ENCODE measurements at places on chromosomes 7 and 10. TPM values are rescaled to one million over a fixed set of nuclear protein-coding genes. Genes with fewer than 3 reads are reported as not detected.

DNA sequence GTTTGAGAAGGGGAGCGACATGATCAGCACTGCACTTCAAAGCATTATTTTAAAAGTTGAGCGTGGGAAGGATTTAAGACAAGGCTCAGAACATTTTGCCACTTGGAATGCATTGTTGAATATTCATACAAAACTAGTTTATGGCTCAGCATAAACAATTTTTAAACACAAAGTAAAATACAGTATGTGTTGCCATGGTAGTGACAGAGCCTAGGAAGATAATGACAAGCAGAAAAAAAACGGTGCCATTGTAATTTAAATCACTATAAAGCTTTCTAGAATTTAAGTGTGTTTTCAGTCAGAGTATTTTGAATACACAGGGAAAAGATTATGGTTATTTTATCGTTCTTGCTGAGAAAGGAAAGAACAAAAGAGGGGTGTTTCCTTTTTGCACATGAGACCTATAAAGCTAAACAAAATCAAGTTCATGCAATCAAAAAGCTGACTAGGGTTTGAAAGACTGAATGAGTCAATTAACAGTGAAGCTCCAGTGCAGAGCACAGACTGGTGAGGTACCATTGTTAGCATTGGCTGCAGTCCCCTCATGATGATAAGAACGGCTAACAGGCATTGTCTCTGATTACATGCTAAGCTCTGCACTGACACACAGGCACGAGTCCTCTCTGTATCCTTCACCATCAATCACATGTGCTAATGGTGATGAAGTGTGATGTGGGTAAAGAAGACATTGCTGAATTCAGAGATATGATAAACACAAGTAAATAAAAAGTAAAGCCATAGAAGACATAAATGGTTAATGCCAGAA is 181.9 kb upstream of the VSTM2A start:
- no peaks in the 10 kb centered on the region for H3K27me3 ChIP-seq
- no peak for DNase-seq
- no peaks in the 10 kb centered on the region for H3K36me3 ChIP-seq
- H3K4me1 ChIP-seq, result no peaks in the 10 kb centered on the region
- no peak overlapping the region for H3K4me3 ChIP-seq
- H3K27ac ChIP-seq, result no peak overlapping the region

DNA sequence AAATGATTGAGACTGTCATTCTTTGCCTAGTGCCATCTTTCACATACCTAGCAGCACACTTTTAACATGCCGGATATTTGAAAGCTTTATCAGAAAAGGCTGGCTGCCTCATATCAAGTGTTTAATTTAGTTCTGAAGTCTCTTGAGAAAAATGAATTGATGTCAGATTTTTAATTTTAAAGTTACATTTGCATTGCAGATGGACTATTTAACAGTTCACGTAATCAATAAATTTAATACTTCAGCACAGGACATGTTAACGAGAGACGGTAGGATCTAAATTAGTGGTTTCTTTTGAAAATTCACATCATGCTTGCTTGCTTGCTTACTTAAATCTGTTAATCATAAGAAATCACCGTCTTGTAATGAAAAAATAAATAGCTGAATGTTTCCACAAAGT is 51.6 kb downstream of the COL1A2 start:
- no peak overlapping the region for H3K27ac ChIP-seq
- H3K4me1 ChIP-seq, result peaks cover 22% of the 10 kb centered on the region
- H3K36me3 ChIP-seq, result no peaks in the 10 kb centered on the region

Gene PRKCQ
- total RNA-seq, result 0.71 TPM

Gene EEF1AKMT2
- 10.0 TPM for total RNA-seq

DNA sequence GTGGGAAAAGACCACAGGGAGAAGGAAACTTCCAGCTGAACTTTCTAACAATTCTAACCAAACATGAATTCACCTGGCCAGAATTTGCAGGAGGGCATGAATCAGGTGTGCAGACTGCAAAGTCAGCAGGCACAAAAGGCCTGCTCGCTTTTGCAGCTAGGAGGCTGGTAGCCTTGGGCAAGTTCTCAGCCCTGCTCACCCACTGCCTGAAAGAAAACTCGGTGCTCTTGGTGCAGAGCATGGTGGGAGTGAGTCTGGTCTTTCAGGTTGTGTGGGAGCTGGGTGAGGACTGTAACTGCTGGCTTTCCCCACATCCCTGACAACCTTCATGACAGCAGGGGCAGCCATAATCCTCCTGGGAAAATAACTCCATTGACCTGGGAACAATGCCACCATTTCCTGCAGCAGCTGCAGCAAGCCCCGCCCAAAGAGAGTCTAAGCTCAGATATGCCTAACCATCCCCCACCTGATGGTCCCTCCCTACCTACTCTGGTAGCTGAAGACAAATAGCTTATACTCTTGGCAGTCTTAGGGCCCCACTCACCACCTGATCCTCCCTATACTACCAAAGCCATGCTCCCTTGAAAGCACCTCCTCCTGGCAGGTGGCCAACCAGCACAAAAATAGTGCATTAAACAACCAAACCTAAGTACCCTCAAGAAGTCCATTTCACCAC is 31.6 kb downstream of the ZNF117 start:
- H3K4me3 ChIP-seq, result no peak overlapping the region
- H3K36me3 ChIP-seq, result no peaks in the 10 kb centered on the region
- no peaks in the 10 kb centered on the region for H3K4me1 ChIP-seq
- no peak overlapping the region for H3K27ac ChIP-seq
- DNase-seq, result no peak
- no peaks in the 10 kb centered on the region for H3K27me3 ChIP-seq

- no peaks in the 10 kb centered on the region for H3K4me1 ChIP-seq
- H3K27me3 ChIP-seq, result no peaks in the 10 kb centered on the region
- H3K36me3 ChIP-seq, result no peaks in the 10 kb centered on the region
- no peak overlapping the region for H3K4me3 ChIP-seq
- H3K27ac ChIP-seq, result no peak overlapping the region
- no peak for DNase-seq
These were observed 89.4 kb upstream of the SLC13A1 start for GRCh38 chr7:123289200-123289599.

GRCh38 chr7:157793087-157793353 is 456.2 kb downstream of the DNAJB6 start:
- H3K27me3 ChIP-seq, result peaks cover 5% of the 10 kb centered on the region
- H3K4me3 ChIP-seq, result no peak overlapping the region
- no peak for DNase-seq
- H3K4me1 ChIP-seq, result no peaks in the 10 kb centered on the region
- no peaks in the 10 kb centered on the region for H3K36me3 ChIP-seq

Gene TBRG4
- total RNA-seq, result 40.3 TPM

Gene TEX47
- total RNA-seq, result not detected

DNA sequence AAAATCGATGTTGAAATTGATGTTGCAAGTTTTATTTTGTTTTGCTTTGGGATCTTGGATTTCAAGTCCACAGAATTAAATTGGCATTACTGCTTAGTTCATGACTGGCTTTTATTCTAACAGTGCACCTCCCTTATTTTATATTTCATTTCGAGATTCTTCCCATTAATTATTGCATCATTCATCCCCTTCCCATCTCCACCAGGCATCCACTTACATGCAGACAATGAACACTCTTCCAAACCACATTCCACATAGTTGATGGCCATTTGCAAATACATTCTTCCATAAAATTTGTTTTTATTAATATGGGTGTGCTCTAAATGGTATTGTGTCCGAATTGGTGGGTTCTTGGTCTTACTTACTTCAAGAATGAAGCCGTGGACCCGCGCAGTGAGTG is 15.6 kb upstream of the SCIN start:
- H3K4me1 ChIP-seq, result no peaks in the 10 kb centered on the region
- H3K4me3 ChIP-seq, result no peak overlapping the region
- H3K27me3 ChIP-seq, result no peaks in the 10 kb centered on the region
- H3K27ac ChIP-seq, result no peak overlapping the region
- H3K36me3 ChIP-seq, result no peaks in the 10 kb centered on the region
- DNase-seq, result no peak

Gene ACHE
- 8.9 TPM for total RNA-seq

- no peaks in the 10 kb centered on the region for H3K27me3 ChIP-seq
- H3K36me3 ChIP-seq, result no peaks in the 10 kb centered on the region
- no peaks in the 10 kb centered on the region for H3K4me1 ChIP-seq
- DNase-seq, result no peak
- no peak overlapping the region for H3K4me3 ChIP-seq
These were observed 45.4 kb upstream of the MBL2 start for GRCh38 chr10:52818019-52818418.

GRCh38 chr7:106126170-106126938 is 14.2 kb upstream of the SYPL1 start:
- no peak for DNase-seq
- H3K36me3 ChIP-seq, result no peaks in the 10 kb centered on the region
- no peak overlapping the region for H3K27ac ChIP-seq
- H3K27me3 ChIP-seq, result no peaks in the 10 kb centered on the region

DNA sequence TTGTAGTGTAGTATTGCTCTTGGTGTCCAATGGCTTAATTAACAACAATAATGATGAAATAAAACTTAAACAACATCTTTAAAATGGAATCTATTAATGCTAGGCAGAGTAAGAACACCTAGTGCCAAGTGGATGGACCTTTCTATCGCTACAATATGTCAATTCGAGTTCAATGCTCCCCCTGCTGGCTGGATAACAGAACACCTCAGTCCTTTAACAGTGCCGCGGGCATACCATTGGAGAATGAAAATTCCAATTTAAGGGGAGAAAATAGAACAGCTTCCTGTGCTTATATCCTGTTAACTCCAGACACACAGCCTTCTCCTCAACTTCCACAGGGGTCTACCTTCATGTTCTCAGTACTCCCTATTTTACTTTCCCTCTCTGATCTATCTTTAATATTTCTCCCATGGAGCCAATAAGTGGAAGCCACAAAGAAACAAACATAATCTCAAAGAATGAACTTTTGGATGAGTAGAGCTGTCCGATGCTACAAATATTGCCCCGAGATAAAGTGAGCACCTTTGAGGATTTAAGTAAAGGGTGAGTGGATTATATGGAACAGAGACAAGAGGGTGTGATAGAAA is 41.4 kb downstream of the COL1A2 start:
- H3K4me1 ChIP-seq, result no peaks in the 10 kb centered on the region
- H3K27me3 ChIP-seq, result no peaks in the 10 kb centered on the region
- H3K27ac ChIP-seq, result no peak overlapping the region
- H3K36me3 ChIP-seq, result no peaks in the 10 kb centered on the region
- peak; percentile 86 for DNase-seq

DNA sequence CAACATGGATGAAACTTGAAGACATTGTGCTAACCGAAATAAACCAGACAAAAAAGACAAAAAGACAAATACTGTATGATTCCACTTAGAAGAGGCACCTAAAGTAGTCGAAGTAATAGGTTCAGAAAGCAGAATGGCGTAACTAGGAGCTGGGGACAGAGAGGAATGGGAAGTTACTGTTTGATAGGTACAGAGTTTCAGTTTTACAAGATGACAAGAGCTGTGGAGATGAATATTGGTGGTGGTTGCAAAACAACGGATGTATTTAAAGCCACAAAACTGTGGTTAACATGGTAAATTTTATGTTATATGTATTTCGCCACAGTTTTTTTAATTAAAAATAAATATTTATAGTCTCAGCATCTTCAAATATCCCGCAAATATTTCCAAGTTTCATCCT is 64.1 kb upstream of the DIP2C start:
- no peak for DNase-seq
- H3K36me3 ChIP-seq, result no peaks in the 10 kb centered on the region
- H3K27ac ChIP-seq, result no peak overlapping the region
- no peaks in the 10 kb centered on the region for H3K27me3 ChIP-seq
- H3K4me1 ChIP-seq, result no peaks in the 10 kb centered on the region

- H3K4me3 ChIP-seq, result no peak overlapping the region
- no peak for DNase-seq
- no peaks in the 10 kb centered on the region for H3K27me3 ChIP-seq
- no peak overlapping the region for H3K27ac ChIP-seq
- H3K4me1 ChIP-seq, result peaks cover 15% of the 10 kb centered on the region
- no peaks in the 10 kb centered on the region for H3K36me3 ChIP-seq
These were observed 42.3 kb downstream of the DPYSL4 start for GRCh38 chr10:132229096-132229495.

DNA sequence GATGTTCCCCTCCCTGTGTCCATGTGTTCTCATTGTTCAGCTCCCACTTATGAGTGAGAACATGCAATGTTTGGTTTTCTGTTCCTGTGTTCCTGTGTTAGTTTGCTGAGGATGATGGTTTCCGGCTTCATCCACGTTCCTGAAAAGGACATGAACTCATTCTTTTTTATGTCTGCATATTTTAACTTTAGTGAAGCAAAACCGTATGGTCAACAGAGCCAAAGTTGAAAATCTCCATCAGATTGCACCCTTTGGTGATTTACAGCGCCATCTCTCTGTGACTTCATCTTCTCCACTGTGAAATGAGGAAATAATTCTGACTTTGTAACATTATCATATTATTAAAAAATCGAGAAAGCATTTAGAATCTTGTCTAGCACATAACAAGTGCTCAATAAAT is 132.3 kb upstream of the PLXDC2 start:
- H3K27me3 ChIP-seq, result no peaks in the 10 kb centered on the region
- no peak for DNase-seq
- H3K27ac ChIP-seq, result no peak overlapping the region
- no peaks in the 10 kb centered on the region for H3K36me3 ChIP-seq
- H3K4me3 ChIP-seq, result no peak overlapping the region

Gene ELFN1
- total RNA-seq, result 0.55 TPM

Gene ANXA8
- 0.55 TPM for total RNA-seq

DNA sequence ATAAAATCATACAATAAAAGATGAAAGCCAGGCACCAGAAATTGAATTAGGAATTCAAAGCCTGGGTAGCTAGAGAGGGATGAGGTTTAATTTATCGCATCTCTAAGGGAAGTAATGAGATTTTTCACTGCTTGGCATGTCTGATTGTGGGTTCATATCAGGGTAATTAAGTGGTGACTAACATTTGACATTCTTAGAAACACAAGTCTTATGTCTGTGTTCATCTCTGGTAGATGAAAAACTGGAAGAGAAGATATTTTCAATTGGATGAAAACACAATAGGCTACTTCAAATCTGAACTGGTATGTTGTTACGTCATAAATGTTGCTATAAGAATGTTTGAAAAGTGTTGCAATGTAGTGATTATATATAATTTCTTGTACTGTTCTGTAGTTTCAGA is 36.8 kb upstream of the ARMS2 start:
- no peak overlapping the region for H3K4me3 ChIP-seq
- DNase-seq, result no peak
- H3K27ac ChIP-seq, result peak overlapping the region; percentile 50
- H3K36me3 ChIP-seq, result no peaks in the 10 kb centered on the region

GRCh38 chr7:22664988-22665798 is 61.8 kb upstream of the IL6 start:
- H3K36me3 ChIP-seq, result no peaks in the 10 kb centered on the region
- no peak overlapping the region for H3K4me3 ChIP-seq
- no peak overlapping the region for H3K27ac ChIP-seq
- no peaks in the 10 kb centered on the region for H3K4me1 ChIP-seq
- no peak for DNase-seq

Gene CPA2
- not detected for total RNA-seq
